ENCODE measurements at places on chromosomes 5 and 9.

DNA sequence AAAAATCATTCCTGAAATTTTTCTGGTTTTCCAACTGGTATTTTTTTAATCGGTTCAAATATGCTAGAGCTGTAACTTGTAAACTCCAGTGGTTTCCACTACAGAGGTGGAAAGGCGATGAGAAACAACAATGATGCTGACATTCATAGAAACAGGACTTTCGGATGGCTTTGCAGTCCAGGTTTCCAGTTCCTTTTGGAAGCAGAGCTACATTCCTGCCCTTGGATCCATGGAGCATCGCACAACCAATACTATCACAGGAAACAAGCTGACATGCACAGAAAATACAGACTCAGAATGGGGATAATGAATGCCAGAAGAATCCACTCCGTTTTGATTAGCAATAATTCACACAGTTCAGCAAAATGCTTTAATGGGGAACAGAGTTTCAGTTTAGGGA, 140.0 kb downstream of the EPB41L4A start:
- DNase-seq: peak; percentile 21

GRCh38 chr9:133640580-133641395, 4.6 kb downstream of the DBH start:
- DNase-seq: no peak

DNA sequence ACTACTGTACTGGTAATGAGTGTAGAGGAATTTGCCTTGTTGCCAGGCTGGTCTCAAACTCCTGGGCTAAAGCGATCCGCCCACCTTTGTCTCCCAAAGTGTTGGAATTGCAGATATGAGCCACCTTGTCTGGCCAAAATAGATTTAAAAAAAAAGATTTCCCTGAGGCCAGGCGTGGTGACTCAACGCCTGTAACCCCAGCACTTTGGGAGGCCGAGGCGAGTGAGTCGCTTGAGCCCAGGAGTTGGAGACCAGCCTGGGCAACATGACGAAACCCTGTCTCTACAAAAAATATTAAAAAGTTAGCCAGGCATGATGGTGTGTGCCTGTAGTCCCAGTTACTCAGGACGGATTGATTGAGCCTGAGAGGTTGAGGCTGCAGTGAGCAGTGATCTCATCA, 62.5 kb downstream of the IPO11 start:
- DNase-seq: no peak

DNA sequence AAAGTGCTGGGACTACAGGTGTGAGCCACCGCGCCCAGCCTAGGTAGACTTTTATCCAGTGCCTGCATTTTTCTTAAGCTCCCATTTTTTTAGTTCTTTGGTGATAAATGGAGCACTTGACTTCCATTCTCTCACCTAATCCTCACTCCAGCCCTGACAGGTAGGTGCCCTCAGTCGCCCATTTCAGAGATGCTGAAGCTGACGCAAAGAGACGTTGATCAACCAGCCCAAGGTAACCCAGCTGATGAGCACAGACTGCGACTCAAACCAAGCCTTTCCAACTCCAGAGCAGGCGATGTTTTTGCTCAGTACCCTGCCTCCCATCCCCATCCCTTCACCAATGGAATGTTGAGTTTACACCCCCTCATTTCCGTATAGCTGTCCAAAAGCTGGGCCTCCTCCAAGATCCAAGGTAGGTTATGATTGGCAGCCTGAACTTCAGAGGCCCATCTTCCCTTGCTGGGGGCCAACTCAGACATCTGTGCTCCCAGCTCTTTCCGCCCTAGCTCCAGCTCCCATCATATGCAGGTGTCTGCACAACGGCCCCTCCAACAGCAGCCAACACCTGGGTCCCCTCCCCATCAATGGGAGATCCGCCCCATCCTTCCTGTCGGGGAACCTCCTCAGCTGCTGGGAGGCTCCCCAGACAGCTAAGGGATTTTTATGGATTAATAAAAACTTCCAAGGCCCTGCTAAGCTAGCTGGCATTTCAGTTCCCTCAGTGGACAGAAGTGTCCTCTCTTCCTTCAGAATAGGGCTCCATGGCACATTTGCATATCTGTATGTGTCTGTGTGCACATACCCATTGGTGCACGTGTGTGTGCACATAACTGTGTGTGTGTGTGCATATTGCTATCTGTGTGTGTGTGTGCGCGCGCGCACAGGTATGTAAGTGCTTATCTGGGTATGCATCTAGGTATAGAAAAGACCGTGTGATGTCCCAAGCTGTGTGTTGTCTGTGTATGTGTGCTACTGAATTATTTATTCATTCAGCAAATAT, 39.3 kb upstream of the VDAC1 start:
- no peak for DNase-seq

DNA sequence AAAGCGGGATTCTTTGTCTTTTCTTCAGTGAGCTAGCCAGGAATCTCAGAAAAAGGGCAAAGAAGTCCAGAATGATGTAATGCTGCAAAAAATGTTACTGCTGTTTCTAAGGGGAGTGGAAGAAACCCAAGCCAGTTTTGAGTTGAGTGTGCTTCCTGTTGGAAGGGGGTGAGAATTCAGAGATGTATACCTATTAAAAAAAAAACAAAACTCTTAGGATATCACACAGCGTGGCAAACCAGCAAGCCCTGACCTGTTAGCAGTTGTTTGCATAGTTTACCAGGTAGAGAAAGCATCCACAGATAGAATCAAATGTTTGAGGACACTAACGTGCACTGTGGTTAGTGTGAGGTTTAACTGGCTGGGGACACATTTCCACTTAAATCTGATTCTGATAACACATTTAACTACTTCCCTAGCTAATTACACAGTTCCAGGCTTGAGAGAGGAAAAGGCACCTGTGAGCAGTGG, 11.4 kb downstream of the BASP1 start:
- peak; percentile 90 for DNase-seq

DNA sequence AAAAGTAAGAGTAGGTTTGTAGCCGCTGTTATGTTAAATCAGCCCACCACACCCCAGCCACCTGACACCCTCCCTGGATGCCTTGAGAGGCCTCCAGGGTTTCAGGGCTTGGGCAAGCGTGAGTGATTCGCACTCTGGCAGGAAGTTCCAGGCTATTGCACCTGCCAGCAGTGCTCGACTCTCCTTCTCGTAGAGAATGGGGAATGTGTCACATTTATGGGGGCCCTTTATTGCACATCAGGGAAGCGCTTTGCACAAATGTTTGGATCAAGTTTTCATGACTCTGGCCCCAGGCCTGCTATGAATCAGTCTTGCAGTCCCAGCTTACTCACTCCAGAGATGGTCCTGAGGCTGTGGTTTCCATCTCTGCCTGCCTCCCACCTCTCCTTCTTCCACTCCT, 66.1 kb upstream of the ADRA1B start:
- peak; percentile 83 for DNase-seq

DNA sequence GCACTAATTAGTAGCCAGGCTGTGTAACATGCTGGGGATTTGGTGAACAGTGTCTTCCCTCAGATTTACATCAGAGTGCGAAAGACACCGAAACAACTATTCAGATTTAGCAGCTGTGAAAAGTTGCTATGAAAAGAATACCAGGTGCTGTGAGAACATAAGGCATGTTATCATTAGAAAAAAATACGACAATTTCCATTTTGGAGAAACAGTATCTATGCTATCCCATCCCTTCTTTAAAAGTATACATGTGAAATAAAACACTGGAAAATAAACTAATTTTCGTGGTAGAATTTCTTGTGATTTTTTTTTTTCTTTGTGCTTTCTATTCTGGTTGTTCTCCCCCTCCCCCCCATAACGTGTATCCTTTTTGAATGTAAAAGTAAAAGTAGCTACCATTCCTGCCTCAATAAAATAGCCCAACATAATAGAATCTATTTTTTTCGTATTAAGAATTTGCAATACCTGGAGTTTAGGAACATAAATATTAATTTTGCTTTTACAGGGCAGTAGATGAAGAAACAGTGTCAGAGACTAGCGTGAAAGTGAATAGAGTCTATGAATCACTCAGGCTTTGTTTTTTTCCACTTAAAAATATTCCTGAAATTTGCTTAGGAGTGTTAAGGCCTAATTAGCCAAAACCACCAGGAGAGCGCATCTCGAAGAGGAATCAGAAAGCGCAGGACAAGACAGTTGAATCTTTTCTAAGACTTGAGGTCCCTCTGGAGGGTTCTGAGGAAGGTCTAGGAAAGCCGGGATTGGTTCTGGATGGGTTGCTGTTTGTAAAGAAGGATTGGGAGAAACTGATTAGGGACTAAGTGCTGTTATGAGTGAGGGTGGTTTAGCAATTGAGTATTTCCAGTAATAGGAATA, 813 bp upstream of the SLU7 start:
- no peak for DNase-seq

DNA sequence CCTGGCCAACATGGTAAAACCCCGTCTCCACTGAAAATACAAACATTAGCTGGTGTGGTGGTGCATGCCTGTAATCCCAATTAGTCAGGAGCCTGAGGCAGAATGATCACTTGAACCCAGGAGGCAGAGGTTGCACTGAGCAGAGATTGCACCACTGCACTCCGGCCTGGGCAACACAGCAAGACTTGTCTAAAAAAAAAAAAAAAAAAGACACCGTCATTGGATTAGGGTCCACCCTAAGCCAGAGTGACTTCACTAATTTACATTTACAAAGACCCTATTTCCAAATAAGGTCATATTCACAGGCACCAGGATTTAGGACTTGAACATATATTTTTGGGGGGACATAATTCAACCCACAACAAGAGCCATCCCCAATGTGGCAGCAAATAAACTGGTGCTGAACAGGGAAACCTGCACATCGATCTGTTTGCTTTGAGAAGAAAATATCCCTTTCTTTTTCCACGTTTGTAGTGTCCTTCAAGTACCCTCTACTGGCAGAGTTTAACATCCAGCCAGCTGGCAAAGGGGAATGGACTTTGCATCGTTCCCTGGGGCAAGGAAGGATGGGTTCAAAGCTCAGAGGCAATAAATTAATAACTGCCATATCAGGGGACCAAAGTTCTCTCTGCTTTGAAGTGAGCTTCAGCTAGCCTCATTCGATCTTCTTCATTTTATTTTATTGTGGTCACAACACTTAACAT, 3.7 kb upstream of the DNAJC25 start:
- no peak for DNase-seq

DNA sequence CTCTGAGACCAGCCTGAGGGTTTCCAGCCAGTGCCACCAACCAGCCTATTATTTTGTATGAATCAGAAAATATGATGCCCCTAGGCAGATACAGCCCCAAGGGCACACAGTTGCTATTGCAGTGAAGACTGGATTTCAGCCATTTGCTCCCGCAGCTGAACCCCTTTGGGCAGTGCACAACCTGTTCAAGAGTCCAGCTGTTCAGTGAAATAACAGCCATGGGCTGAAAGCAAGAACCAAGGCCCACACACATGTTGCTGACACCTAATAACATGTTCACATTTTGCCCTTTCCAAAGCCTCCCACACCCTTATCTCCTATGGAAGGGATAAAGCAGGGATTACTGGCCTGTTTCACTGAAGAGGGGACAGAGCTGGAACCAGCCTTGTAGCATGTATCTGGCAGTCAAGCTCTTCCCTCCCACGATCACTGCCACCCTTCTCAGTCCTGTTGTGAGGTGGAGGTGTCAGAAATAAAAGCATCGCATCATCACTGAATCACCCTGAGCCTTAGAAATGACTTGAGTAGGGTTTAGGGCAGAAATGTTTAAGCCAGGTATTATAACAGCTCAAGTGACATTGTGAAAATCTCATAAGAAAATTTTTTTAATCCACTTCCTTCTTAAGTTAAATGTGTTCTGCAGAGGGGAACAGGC, 137.1 kb upstream of the FSTL4 start:
- DNase-seq: peak; percentile 5

DNA sequence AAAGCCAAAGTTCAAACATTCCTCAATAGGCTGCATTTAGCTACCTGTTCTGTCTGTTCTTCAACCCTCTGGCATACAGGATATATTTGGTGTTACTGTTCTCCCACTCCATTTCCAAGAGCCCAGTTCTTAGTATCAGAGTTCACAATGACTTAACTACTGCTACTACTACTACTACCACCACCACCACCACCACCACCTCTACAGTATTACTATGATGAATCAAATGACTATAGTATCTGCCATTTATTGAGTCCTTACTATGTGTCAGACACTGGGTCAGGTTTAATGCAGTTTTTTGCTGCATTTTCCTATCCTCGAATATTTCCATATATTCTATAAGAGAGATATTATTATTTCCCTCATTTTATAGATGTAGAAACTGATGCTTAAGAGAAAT, 937 bp upstream of the CD180 start:
- DNase-seq: no peak

DNA sequence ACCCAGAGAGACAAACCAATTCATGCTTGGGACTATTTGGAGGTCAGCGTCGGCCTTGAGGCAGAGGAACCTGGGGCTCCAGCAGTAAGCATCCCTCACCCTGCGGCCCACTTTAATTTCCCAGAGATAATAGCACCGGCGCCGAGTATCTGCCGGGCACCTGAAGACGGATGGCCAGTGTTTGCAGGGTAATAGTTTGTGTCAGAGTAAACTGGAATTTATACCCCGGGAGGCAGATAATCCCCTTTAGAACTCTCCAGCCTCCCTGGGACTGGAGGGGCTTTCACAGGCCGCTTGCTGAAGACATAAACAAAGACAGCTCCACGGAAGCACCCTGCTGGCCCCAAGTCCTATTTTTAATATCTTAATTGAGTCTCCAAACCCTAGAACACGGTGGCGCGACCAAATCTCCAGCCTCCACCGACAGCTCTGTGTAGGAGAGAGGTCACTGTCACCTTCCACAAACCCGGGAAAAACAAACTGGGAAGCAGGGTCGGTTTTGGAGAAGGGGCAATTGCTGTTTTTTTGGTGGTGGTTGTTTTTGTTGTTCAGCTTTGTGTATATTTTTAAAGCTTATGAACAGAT, 17.4 kb upstream of the FCN1 start:
- no peak for DNase-seq

DNA sequence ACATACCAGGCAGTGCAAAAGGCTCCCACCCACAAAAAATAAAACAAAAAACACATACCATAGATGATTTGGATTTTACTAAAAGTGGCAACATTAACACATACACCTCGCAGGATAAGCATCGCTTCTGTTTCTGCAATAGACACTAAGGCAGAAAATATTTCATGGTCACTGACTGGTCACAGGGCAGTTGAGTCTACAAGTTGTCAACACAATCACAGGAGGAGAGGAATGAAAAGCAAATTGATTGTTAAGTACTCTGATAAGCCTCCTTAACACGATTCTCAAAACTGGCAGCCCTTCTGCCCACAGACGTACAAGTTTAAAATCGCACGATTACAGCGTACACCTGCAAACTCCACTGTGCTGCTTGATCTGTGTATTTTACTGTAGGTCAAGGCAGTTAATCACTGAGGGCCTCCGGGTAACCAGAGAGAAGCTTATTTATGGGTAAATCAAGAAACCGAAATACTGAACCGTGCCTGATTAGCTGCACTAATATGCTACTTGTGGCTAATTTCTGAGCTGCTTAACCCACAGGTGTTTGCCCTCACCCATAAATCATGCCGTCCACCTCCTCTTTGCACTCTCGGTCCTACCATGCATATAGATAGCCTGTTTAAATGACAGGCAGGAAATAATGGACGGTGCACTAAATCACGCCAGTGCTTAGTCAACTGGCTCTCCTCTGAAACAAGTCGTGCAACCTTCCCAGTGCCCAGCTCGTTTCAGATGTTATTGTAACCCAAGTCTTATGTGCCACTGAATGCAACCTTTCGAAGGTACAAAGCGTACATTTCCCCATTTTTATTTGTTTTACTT, 659.4 kb upstream of the ADAMTS16 start:
- no peak for DNase-seq

GRCh38 chr9:14452539-14452938, 138.6 kb upstream of the NFIB start:
- DNase-seq: no peak
